Foreskin keratinocyte (primary cell): ENCODE measurements at places on chromosomes 16 and 17. TPM values are rescaled to one million over a fixed set of nuclear protein-coding genes. Genes with fewer than 3 reads are reported as not detected.

The BBS2 gene
- polyA plus RNA-seq, result 22.9 and 25.4 TPM in 2 replicates

The AATK gene
- polyA plus RNA-seq, result 0.22 and 0.29 TPM in 2 replicates

DNA sequence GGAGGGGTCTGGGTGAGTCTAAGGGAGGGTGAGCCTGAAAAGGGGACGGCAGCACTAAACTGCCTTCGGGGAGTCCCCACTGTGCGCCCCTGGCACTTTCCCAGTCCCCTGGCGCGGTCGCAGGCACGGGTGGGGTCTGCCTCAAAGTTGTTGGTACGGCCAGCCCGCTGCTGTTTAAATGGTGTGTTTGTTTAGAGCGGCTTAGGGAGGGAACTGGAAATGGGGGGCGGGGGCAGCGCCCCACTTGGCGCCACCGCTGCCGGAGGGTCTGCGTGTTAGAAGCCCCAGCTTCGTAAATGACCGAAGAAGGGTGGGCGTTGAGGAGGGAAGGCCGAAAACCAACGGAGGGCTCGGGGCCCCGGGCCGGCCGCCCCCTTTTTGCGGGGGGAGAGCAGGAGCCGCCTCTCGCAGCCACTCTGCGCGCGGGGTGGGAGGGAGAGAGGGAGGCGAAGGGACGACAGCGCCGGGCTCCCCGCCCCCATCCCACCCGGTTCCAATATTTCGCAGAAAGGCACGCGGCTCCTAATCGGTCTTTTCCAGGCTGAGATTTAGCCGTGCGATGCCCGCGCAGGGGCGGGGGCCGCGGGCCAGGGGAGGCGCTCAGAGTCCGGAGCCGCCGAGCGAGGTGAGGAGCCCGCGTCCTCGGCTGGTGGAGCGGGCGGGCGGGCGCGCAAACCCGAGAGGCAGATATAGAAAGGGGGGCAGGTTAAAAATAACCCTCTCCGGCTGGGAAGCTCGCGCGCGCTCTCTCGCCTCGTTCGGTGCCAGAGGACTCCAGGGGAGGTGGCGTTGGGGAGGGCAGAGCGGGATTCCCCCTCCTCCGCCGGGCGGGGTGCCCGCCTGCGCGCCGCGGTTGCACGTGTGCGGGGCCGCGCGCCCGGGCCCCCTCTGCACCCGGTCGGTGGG lies 54.9 kb downstream of the SREBF1 start:
- peak; percentile 34 for DNase-seq

DNA sequence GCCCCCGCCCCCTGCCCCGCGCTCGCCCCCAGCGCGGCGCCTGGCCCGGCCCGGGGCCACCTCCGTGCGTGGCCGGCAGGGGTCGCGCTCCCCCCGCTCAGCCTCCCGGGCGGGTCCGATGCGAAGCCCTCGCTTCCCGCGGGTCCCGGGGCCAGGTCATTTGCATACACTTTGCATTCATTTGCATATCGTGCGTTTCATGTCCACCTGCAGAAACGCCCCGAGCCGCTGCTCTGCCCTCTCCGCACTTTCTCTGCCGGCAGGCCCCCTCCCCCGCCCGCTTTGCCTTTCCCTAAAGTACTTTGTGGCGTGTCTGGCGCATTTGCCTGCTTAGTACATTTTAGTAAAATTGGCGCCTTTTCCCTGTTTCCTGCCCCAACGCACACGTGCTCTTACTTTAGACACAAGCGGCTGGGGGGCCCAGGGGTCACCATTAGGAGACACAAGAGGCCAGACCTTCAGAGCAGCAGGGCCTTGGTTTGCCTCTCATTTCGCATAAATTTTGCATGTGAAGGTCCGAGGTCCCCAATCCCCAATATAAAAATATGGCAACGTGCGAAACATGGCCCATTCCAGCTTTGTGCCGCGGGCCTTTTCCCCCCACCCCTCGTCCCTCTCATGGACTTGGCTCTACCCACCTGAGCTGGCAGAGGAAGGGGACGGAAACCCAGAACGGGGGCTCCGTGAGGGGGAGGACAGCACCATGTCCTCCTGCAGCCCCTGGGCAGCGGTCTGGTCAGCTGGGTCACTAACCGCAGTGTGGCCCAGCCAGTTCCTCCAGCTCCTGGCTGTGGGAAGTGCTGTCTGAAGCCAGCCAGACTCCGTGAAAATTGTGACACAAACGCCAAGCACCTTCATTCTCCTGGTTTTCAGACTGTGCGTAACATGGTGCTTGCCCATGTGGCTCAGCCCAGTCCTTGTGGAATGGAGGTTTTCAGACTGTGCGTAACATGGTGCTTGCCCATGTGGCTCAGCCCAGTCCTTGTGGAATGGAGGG lies 34.8 kb downstream of the CBFA2T3 start:
- no peak for DNase-seq

DNA sequence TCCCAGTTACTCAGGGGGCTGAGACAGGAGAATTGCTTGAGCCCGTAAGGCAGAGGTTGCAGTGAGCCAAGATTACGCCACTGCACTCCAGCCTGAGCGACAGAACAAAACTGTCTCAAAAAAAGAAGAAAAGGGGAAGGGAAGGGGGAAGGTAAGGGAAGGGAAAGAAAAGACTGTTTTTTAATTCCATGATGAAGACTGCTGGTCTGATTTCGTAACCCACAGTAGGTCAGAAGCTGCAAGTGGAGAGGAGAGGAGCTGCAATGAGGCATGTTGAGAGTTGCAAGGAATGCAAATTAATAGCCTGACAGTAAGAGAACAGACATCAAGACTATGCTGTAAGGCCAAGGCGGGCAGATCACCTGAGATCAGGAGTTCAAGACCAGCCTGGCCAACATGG lies 33.3 kb downstream of the HELZ start:
- peak; percentile 55 for DNase-seq
